HFF-Myc (cell line): ENCODE measurements at places on chromosomes 6 and 20.

DNA sequence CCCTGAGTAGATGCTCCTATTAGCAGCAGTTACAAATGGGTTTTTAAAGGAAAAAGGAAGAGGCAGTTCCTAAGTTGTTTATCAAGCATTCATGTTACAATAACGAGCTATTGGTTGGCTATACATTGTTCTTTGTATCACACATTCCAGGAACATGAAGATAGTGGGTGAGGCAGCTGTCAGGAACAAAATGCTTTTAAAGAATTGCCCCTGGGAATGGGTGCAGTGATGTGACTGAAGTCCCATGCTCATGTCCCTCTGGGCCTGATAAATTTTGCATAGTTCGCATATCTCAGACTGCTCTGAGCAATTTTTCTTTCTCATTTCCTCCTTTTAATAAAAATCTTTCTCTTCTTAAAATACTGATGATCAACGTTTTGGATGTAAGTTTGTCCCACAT lies 3.7 kb downstream of the ENPP1 start:
- DNase-seq, result no peak

DNA sequence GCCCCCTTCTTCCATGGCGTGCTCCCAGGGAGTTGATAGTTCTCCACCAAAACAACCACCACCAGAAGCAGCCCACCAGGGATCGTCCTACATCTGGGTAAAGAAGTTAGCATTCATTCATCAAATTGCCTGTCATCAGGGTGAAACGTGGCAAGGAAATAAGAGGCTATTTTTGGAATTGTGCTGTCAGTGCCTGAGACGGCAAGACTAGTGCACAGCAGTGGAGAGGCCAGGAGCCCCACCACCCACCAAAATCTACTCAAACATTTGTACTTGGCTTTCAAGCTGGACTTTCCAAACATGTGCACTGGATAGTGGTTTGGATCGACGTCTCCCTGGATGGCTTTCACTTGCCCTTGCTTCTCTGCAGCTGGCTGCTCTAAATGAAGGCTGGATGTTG lies 44.8 kb downstream of the TXNDC5 start:
- DNase-seq, result no peak

DNA sequence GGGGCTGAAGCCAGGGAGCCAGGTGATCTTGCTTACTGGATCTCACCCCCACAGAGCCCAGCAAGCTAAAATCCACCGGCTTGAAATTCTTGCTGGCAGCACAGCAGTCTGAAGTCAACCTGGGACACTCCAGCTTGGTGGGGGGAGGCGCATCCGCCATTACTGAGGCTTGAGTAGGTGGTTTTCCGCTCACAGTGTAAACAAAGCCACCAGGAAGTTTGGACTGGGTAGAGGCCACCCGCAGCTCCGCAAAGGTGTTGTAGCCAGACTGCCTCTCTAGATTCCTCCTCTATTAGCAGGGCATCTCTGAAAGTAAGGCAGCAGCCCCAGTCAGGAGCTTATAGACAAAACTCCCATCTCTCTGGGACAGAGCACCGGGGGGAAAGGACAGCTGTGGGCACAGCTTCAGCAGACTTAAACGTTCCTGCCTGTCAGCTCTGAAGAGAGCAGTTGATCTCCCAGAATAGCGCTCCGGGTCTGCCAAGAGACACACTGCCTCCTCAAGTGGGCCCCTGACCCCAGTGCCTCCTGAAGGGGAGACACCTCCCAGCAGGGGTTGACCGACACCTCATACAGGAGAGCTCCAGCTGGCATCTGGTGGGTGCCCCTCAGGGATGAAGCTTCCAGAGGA lies 206.3 kb upstream of the KHDRBS2 start:
- no peak for DNase-seq

DNA sequence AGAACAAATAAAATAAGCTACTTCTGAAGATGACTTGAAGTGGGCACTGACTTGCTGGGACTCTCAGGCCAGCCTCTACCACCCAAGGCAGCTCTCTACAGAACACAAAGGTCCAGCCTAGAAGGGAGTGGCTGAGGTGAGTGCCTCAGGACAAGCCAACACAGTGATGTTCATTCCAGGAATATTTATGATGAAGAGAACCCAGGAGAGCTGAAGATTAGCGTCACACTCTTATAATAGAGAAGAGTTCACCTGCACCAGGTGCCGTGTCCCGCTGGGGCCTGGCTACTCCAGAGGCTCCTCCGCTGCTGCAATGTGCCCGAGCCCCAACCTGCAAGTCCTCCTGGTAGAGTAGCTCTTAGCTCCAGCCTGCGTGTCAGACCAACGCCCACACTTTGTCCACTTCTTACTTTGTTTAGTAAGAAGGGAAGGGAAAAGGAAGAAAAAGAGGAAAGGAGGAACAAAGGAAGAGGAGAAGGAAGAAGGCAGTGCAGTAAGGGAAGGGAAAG lies 182.4 kb upstream of the QKI start:
- DNase-seq, result no peak

DNA sequence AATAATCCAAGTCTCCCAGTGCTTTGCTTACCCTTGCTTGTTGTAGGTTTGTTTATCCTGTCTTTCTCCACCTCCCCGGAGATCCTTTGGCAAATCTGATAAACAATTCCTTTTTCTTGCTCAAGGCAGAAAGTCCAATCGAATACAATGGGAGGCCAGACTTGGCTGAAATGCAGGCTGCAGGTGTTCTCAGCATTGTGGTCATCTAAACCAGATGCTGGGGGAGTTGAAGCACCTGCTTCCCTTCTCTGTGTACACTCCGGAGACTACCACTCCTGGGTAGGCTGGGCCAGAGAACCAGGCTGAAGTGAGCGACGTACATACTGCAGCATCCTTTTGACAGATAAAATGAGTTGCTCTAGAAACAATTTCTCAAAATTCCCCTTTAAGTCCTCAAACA lies 82.6 kb upstream of the PREP start:
- no peak for DNase-seq

DNA sequence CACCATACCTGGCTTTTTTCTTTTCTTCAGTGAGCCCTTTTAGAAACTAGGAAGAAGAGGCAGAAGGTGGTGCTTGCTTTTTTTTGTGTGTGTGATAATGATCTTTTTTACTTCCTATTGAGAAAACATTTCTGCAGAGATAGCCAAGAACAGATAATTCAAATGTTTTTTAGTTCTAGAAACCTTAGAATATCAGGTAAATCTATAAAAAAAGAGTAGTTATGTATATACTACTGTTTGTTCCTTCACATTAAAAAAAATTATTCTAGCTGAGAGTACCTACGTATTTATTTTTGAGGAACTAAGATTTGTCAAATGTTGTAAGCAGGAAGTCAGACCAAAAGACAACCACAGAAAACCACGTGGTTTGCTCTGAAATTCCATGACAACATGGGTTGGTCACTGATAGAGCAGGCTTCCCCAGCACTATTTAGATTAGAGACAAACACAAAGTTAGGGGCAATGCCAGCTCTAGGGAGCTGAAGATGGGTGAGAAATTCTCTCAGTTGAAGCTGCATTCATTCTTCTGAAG lies 12.8 kb downstream of the STK4 start:
- no peak for DNase-seq

- no peak for DNase-seq
Observed at GRCh38 chr20:13922241-13922640, 68.2 kb downstream of the SEL1L2 start.

GRCh38 chr6:135073756-135074393 lies 19.3 kb upstream of the HBS1L start:
- no peak for DNase-seq

DNA sequence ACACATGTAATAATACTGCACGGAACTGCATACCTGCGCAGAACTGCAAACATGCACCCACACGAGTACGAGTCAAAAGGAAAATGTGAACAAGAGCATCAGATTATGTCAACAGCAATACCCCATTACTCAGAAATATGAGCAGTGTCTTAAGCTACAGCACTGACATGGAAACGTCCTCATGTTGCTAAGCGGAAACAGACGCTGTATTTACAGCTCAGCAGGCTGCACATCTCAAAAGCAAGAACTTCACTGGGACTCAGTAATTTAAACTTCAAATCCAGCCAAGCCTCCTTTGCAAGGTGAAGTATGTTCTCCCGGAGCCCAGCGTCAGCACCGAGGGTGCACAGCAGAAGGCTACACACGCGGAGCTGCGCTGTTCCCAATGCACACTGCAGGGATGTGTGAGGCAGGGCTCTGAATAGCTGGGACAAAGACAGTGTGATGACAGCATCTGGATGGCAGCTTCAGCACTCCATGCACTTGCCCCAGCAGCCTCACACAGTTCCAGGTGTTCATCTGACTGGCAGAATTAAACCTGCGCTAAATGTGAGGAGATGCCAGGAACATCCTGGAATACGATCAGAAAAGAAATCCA lies 202.8 kb downstream of the WDR27 start:
- DNase-seq, result no peak

GRCh38 chr20:40689943-40690835 lies 1.2 kb upstream of the MAFB start:
- DNase-seq, result peak; percentile 41

GRCh38 chr20:35578469-35578868 lies 36.6 kb downstream of the ERGIC3 start:
- DNase-seq, result no peak

DNA sequence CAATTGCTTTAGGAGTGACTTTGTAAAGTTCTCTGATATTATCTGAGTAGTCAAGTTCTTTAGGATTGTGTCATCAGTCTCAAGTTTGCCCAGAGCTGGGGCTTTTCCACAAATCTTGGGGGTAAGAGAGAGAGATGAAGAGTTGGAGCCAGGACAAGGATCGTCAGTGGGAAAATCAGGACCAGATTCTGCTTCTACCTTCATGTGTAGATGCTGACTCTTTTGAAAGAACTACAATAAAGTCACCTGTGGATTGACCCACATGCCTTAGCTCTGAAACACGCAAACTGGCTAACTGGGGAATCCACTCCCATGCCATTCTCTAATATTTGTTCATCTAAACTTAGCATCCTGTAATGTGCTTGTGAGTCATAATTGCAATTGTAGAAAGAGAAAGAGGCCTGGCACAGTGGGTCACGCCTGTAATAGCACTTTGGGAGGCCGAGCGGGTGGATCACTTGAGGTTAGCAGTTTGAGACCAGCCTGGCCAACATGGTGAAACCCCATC lies 15.6 kb upstream of the BICRAL start:
- DNase-seq, result no peak

- no peak for DNase-seq
Observed at GRCh38 chr20:31934968-31935764, 16.7 kb downstream of the PDRG1 start.

DNA sequence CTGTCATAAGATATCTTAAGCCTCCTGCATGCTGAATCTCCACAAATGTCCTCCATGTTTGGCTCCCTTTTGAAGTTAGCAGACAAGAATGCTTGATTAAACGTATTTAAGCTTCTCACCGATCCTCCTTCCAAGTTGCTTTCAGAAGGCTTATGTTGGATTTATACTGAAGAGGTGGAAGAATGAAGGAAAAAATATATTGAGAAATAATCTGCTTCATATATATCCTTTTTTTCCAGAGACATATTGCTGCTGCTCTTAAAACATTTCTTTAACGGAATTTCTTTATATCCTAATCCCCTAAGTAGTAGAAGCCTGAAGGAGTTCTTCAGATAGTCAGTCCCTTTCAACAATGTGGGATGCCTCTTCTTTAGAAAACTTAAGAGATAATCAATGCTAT lies 329.0 kb upstream of the MARCKS start:
- DNase-seq, result no peak

- DNase-seq, result no peak
Observed at GRCh38 chr20:58670102-58670501, 19.0 kb downstream of the STX16 start.

- no peak for DNase-seq
Observed at GRCh38 chr20:37259031-37259430, 2.6 kb downstream of the GHRH start.

GRCh38 chr20:48761023-48761785 lies 66.6 kb downstream of the PREX1 start:
- no peak for DNase-seq

DNA sequence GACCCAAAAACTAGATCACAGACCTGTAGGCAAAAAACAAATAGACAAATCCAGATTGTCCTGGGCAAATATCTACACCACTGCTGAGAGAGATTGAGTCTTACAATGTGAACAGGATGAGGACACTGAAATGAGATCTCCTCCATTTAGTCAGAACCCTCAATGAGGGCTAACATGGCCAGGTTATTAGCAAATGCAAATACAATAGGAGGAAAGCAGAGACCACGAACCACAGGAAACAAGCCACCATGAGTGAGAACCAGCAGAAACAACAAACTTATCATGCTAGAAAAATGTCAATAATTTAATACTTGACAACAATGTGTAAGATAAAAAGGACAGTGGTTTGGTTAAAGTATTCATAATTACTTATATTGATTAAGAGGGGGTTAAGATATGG lies 162.8 kb downstream of the SYNE1 start:
- DNase-seq, result no peak

- DNase-seq, result peak; percentile 43
Observed at GRCh38 chr6:15329197-15329671, 83.4 kb downstream of the JARID2 start.

DNA sequence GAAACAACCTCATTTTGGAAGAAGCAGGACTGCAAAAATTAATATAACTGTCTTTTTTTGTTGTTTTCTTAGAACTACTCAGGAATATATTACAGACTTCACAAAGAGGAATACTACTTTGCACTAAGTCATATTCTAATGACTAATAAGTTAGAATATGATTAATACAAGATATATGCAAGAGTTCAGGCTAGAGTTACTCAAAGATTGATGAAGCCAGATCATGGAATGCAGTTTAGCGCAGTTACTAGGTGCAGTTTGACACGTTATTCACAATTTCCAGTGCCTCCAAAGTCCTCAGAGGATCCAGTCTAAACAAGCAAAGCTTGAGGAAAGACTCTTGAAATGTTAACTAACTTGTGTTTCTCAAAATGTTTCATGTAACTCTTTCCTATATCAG lies 1.2 kb upstream of the MYCT1 start:
- DNase-seq, result no peak

DNA sequence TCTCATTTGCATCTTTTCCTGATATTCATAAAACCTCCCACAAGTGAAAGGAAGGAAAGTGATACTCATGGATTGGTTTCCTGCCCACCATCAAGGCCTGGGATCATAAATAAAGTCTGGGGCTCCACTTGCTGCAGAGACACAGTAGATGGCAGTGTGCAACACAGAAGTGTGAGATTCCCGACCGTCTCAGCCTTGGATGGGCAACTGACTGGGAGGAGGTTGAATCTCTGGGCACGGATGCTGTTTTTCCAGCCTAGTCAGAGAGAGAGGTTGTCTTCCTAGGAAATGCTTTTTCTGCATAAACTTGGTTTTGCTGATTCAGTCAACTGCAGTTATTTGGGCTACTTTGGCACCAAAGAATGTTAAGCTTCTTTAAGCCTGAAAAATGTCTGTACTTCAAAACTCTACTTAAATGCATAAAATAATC lies 9.9 kb upstream of the RFPL4B start:
- peak; percentile 82 for DNase-seq
